Right renal pelvis (tissue), 4 donors: ENCODE measurements at places on chromosomes 2 and 18. TPM values are rescaled to one million over a fixed set of nuclear protein-coding genes. Genes with fewer than 3 reads are reported as not detected.

- DNase-seq: no peak
Observed at GRCh38 chr2:61726456-61727209, 127.2 kb downstream of the FAM161A start.

DNA sequence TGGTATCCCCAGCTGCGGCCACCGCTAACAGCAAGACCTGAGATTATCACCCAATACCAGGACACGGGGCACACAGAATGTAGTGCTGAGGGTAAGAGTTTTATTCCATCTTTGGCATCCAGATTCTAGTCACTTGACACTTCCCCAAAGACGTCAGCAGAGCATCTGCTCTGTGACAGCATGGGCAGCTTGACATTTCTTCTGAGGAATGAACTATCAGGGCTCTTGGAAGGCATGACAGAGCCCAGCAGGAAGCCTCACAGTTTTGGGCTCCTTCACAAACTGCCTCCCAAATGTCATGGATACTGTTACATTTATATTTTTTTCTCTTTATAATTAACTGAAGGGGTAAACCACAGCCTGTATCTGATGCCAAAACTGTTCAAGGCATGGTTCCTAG lies 1010.7 kb downstream of the TDRD15 start:
- no peak for DNase-seq

- DNase-seq: no peak
Observed at GRCh38 chr18:2513616-2514015, 57.7 kb downstream of the METTL4 start.

GRCh38 chr2:205235434-205235833 lies 446.9 kb upstream of the NRP2 start:
- no peak for DNase-seq

DNA sequence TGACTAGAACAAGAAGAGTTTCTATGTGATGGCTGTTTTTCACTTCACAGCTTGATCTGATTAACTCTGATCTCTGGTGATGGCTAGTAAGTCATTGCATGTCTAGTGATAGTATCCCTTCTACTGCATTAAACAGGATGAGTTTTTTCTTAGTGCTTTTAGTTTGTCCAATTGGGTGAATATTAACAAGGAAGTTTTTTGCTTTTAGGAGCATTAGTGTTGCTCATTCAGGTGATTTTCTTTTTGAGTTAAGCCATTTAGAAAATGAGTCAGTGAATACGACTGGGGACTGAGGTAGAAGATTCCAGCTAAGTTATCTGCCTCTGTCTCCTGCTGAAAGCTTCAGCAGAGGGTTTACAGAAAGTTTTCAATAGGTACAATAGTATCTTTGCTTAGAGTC lies 306.7 kb downstream of the PIK3C3 start:
- DNase-seq: no peak

DNA sequence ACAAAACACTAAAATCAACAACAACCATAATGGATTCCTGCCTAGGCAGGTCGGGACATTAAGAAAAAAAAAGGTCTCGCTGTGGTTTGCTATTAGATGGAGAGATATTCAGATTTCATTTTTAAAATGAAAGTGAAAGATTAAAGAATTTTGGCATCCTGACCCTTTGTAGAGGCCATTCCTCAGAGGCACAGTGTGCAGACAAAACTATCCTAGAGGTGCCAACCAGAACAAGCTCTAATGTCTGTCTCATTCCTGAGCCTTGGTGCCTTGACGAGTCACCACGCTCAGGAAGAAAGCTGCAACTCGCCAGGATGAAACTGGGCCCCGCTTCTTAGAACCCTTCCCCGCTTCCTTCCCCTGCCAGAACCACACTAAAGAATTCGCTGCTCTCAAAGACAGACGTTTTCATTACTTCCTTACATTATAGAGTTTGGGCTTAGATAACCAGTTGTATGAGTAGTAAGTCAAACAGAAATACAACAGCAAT lies 156.0 kb downstream of the TGIF1 start:
- no peak for DNase-seq

DNA sequence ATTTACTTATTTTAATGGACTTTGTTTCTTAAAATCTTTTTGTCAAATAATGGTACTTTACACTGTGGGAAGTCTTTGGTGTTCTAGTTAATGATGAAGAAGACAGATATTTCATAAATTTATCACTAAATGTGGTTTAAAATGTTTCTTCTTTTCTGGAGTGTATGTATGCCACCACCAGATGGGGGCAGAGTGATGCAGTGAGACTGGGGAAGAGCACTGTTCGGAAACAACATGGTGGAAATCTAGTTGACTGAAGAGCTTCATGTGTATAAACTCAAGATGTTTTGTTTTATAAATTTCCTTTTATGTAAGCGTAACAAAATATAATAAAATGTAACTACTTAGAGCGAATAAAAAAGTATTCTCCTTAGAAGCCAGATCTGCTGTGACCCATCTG lies 195.1 kb downstream of the KCNE4 start:
- DNase-seq: no peak

DNA sequence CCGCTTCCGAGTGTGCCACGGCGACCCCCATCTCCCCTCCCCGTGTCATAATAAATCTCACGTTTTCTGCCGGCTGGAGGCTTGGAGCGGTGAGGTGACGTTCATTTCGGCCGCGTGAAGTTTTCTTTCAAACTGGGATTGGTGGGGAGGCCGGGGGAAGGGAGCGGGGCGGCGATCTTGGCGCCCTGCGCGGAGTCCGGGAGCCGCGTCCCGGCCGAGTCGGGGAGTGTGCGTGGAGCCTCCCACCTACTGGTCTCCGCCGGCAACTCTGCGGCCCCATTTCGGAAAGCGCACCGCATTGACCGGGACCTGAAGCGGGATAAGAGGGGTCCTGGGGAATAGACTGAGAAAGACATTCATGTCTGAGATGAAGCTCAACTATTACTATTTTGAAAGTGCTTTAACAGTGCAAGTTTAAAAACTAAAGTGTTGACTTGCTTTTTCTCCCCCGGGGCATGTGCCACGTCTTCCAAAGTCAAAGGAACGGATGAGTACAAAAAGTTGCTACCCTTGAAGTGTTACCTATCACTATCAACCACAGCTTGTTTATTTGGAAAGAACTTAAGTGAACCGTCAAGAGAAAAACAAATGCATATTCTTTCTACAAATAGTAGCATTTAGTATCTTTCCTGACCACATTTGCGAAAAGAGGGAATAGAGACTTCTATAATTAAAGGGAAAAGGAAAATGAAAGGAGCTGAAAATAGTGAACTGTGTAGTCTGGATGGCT lies 818 bp upstream of the IKZF2 start:
- DNase-seq: no peak

DNA sequence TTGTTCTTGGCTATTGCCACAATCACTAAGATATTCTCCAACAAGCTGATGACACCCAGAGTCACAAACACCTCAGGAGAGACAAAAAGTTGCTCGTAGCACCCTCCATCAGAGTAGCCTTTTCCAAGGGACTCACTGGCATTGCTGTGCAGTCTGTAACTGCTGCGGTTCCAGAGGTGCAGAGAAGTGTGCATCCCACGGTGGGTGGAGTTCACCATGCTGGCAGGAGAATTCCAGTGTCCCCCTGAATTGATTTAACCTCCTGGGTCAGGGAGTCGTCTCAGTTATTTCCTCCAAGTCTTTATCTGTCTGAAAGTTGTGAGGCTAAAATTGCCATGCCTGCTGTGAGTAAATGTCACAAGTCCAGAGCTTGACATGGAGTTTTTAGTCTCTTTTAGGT lies 443 bp downstream of the MC4R start:
- DNase-seq: no peak

GRCh38 chr18:1510542-1511179 lies 606.0 kb downstream of the ADCYAP1 start:
- DNase-seq: no peak

GRCh38 chr2:128651000-128651399 lies 332.3 kb upstream of the HS6ST1 start:
- no peak for DNase-seq

DNA sequence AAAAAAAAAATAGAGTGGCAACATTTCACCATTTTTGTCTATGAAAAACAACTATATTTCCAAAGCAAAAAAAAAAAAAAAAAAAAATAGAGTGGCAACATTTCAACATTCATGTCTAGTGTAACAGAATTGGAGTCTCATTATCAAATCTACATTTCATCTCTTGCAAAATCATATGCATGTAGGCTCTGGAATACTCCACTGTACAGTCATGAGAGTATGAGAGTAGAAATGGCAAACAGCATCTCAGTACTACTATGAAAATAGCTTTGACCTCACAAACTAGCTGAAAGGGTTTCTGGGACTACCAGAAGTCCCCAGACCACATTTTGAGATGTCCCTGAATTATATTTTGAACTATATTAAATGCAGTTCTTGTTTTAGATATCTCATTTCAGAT lies 82.8 kb downstream of the SMAD2 start:
- no peak for DNase-seq

DNA sequence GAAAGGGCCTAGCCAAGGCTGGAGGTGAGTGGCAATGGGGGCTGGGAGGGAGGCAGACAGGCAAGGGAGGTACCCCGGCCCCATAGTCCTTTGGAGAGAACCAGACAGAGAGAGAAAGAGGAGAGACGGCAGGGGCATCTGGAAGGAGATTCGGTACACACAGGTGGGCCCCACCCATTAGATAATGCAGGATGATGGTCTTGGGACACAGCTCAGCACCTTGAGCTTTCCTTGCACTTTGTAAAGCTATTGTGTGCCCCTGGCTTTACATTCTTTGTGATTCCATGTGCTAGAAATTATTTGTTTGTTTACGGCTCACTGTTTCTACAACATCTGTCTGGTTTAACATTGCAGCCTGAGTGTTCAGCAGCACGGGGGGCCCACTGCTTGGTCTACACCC lies 83.1 kb downstream of the CTAGE1 start:
- DNase-seq: no peak

- DNase-seq: no peak
Observed at GRCh38 chr2:197863744-197864143, 59.4 kb downstream of the PLCL1 start.

- no peak for DNase-seq
Observed at GRCh38 chr2:170339322-170339721, 161.4 kb downstream of the MYO3B start.

DNA sequence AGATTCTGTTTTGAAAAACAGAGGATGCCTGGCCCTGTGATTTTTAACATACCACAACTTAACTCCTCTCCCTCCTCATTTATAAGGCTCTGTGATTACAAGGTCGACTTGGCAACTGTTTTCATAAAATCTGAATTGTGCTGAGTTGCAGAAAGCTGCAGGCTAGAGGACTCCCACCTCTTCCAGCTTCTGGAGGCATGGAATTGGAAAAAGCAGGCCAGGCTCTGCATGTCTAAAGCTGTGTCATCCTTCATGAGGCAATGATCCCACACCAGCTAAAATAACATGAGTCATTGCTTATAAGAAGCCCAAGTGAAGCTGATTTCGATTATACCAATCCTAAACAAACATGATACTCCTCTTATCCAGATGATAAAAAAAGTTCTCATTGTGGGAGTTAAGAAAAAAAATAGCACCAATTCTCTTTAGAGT lies 11.7 kb downstream of the ARHGAP28 start:
- peak; percentile 53 for DNase-seq

The MREG gene
- polyA plus RNA-seq: 19.6 TPM

The CCDC68 gene
- polyA plus RNA-seq: 9.5 TPM

The SULT1C4 gene
- 48.1 TPM for polyA plus RNA-seq

The OR6B2 gene
- not detected for polyA plus RNA-seq

The DSG1 gene
- polyA plus RNA-seq: 0.04 TPM

The TXNDC2 gene
- polyA plus RNA-seq: 0.10 TPM

The LHCGR gene
- 0.26 TPM for polyA plus RNA-seq

The XDH gene
- polyA plus RNA-seq: 0.05 TPM

The TMEM127 gene
- polyA plus RNA-seq: 49.1 TPM

The IL1F10 gene
- not detected for polyA plus RNA-seq

The REG3G gene
- polyA plus RNA-seq: not detected

The HMSD gene
- 2.8 TPM for polyA plus RNA-seq

The THUMPD2 gene
- 21.2 TPM for polyA plus RNA-seq

The CHN1 gene
- polyA plus RNA-seq: 24.7 TPM

The NAT8 gene
- polyA plus RNA-seq: 29.0 TPM

The C2orf92 gene
- 13.5 TPM for polyA plus RNA-seq

The LRRC30 gene
- polyA plus RNA-seq: 0.21 TPM

The MYOM1 gene
- polyA plus RNA-seq: 6.9 TPM

The AQP12A gene
- 1.6 TPM for polyA plus RNA-seq

The BAZ2B gene
- 55.6 TPM for polyA plus RNA-seq
